ENCODE measurements at places on chromosomes 1 and 21.

DNA sequence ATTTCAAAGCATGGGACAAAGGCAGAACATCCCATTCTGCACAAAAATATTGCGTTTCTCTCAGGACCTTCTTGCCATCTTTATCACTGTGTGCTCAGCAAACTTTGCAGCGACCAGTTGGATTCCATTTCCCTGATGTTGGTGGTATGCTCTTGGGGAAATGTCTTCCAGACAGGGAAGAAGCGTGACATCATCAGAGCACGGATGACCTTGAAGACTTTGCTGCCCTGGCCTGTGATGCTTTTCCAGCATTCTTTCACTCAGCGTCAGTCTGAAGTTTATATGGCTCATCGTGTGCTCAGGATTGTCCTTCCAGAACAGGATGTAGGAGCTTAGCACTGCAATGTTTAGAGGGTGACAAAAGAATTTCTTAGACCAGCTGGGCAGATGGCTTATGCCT lies 131.4 kb upstream of the F3 start:
- DNase-seq = peak; percentile 83

GRCh38 chr1:34905098-34905459 lies 24.4 kb downstream of the DLGAP3 start:
- no peak for DNase-seq

DNA sequence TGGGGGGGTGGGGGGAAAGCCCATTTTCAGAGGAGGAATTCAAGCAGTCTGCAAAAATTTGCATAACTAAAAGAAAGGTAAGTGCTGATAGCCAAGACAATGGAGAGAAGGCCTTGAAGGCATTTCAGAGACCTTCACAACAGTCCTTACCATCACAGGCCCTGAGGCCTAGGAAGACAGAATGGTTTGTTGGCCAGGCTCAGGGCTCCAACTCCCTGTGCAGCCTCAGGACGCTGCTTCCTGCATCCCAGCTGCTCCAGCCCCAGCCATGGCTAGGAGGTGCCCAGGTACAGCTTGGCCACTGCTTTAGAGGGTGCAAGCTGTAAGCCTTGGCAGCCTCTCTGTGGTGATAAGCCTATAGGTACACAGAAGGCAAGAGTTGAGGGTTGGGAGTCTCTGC lies 571.6 kb downstream of the MATN1 start:
- no peak for DNase-seq

GRCh38 chr1:49323925-49324540 lies 547.3 kb upstream of the BEND5 start:
- DNase-seq = no peak

DNA sequence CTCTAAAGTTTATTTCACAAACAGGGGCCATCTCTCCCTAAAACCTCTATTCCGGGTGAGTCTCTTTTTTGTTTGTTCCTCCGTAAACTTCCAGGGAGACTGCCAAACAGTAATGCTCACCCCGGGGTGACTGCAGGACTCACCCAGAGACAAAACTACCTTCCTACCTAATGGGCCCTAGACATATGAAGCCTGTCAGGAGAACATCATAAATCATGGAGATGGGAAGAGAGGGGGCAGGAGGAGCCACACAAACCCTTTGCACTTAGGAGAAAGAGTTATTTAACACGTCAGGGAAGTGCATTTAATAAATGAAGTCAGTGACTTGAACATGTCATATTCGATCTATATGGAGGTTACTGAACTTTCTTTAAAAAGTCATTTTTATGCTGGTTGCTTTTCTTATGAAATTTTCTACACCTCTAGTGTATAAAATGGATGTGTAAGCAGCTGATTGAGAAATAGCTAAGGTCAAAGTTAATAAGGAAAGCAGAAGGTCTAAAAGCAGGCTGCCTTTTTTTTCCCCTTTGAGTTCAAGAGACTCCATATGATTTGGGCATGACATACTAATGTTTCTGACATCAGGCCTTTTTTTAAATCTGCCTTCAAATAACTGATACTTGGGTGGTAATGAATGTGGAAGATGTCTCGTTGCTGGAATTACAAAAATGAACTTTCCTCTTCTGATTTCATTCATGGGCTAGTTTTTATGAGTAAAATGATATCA lies 286.9 kb upstream of the USP25 start:
- DNase-seq = no peak

- no peak for DNase-seq
Observed at GRCh38 chr1:36411674-36412648, 14.3 kb upstream of the LSM10 start.

DNA sequence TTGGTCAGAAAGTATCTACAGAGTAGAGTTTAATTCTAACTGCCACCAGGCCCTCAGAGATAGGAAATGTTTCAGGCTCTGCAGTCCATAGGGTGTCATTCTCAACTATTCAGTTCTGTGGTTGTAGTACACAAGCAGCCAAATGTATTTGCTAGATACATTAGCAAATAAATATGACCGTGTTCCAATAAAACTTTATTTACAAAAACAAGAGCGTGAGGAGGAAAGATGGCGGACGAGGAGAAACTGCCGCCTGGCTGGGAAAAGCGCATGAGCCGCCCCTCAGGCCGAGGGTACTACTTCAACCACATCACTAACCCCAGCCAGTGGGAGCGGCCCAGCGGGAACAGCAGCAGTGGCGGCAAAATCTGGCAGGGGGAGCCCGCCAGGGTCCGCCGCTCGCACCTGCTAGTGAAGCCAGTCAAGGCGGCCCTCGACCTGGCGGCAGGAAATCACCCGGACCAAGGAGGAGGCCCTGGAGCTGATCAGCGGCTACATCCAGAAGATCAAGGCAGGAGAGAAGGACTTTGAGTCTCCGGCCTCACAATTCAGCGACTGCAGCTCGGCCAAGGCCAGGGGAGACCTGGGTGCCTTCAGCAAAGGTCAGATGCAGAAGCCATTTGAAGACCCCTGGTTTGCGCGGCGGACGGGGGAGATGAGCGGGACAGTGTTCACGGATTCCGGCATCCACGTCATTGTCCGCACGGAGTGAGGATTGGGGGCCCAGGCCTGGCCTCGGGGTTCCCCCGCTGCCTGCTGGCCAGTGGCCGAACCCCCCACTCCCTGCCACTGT lies 286.1 kb downstream of the LRRC40 start:
- no peak for DNase-seq

- no peak for DNase-seq
Observed at GRCh38 chr1:19567041-19567440, 77.1 kb upstream of the NBL1 start.

- DNase-seq = no peak
Observed at GRCh38 chr1:164648636-164649035, 89.7 kb downstream of the PBX1 start.

DNA sequence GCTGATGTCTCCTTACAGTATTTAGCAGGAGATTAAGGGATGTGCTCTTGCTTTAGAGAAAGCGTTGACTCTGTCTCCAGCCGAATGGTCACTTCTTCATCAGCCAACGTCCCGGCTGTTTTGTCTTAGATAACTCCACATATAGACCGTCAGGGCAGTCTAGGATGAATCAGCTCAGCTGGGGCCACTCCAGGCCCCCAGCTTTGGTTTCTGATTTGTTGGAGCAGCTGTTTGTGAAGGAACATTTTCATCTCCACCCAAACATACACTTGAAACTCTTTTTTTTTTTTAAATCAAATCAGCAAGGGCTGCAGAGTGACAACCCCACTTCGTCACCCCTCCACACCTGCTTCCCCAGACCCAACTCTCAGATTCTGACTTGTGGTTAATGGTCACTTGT lies 206.1 kb upstream of the GALNT2 start:
- DNase-seq = no peak

DNA sequence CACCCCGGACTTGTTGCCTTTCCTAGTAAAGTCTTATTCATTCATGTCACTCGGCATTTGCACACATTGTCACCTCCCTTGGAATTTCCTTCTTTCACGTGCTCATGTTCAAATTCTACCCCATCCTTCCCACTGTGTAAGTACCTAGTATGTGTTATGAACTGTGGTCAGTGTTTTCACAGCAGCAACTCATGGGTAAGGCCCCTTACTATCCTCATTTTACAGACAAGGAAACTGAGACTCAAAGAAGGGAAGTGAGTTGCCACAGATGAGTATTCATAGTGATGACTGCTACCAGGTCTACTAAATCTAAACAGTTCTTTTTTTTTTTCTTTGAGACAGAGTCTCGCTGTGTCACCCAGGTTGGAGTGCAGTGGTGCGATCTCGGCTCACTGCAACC lies 10.5 kb downstream of the CITED4 start:
- no peak for DNase-seq

- DNase-seq = no peak
Observed at GRCh38 chr1:153507926-153508583, 27.7 kb downstream of the S100A6 start.

DNA sequence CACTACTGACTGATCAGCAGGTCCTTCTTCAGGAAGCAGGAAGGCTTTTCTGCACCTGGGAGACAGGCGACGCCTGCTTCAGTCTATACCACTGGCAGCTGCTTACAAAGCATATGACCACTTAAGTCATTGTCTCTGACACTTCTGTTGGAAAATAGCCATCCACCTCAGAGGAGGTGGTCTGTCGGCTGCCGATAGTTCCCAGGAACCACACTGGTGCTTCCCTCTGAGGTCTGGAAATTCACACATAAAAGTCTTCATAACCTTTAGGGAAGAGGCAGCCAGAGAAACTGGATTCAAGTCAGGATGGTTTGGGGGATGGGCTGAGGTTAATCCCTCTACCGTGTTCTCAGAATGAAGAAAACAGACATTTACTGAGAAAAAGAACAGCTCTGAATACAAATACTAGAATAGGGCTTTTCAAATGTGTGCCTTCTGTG lies 15.6 kb upstream of the SRP9 start:
- DNase-seq = no peak

GRCh38 chr1:158813164-158813563 lies 18.0 kb upstream of the MNDA start:
- no peak for DNase-seq

GRCh38 chr1:200262326-200262965 lies 147.4 kb downstream of the ZNF281 start:
- DNase-seq = no peak

DNA sequence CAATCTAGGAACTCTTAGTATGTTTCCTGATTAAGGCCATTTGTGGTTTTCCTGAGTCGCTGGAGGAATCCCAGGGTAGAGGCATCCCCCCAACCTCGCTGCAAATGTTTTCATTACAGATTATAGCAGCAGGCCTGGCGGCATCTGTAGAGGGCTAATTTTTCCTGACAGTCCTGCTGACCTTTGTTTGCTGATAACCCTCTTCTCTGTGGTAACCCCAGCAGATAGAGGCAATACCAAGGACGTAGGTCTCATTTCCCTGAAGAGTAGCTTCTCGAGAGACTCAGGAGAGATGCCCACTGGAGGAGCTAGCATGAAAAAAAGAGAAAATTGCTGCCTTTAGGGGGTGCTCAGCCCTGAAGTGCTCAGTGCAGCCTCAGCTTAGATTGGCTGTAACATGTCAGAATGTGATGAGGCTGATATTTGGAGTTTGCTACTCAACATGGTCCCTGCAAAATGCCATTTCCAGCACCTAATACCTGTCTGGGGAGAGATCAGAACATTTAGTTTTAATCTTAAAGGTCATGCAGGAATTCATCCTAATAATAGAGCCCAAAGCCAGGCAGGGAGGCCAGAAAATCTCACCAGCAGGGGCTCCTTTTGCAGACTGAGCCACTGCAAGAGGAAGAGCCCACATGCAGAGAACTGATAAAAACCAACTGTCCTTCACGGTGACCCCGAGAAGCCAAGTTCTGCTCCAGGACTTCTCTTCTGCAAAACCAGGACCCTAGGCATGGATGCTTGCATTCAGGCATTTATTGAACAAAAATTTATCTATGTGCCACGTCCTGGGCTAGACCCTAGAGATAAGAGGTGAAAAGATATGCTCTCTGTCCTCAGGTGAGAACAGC lies 184.5 kb downstream of the KAZN start:
- DNase-seq = no peak

- no peak for DNase-seq
Observed at GRCh38 chr1:206581571-206581981, 30.7 kb downstream of the EIF2D start.

DNA sequence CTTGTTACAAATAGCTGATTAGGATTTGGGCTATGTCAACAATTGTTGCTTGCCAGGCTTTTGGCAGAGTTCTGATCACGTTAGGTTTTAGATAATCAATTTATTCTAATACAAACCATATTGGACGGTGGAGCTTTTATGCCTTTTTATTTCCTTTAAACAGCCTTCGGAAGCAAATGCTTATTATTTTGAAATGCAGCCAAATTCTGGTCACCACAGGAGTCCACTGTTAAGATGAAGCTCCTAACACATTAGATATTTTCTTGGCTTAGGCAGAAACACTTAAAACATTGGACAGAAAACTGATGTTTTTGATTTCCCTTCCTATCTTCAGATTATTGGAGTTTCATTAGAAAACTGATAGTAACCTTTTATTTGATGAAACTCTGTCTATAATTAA lies 82.9 kb downstream of the CENPF start:
- no peak for DNase-seq

DNA sequence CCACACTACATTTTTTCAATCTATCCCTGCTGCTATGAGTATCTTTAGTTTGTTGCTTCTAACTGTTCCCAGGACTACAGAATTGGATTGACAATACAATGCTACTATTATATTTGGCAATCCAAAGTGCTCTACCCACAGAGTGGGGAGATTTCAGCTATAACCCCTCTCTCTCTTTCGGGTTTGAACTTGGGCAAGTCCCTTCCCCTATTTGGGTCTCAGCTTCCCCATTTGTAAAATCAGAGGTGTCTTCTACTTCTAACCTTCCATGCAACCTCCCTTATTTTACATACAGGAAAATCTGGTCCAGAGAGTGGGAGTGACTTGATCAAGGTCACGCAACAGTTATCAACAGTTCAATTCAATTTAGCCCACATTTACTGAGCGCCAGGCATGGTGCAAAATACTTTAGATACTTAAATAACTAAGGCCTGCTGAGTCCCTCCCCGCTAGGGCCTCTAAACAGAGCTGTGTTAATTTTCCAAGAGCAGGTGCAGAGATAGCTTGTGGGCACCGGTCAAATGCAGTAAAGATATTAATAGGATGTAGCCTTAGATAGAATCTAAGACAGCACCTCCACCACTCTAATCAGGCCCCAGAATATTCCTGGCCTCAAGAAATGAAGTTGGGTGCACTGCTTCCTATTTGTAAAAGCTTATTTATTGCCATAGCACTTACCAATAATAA lies 9.4 kb upstream of the GPX7 start:
- no peak for DNase-seq

- DNase-seq = peak; percentile 92
Observed at GRCh38 chr1:200415789-200416593, 6.2 kb upstream of the ZNF281 start.

GRCh38 chr1:234217316-234217840 lies 155.9 kb upstream of the COA6 start:
- DNase-seq = no peak

DNA sequence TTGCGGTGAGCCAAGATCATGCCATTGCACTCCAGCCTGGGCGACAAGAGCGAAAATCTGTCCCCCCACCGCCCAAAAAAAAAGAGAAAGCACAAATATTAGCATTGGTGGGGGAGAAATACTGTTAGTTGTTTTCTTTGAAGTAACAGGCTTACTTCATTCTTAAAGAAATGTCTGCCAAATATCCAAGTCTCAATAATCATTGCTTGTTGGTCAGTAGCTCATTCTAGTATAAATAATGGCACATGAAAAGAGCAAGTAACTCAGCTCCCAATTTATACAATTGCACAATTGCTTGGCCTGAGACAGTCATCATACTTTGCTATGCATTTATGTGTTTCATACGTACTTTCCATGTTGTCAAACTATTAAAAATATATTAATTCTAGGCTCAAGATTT lies 499.2 kb upstream of the PLXNA2 start:
- DNase-seq = no peak

GRCh38 chr1:199553104-199553503 lies 474.4 kb upstream of the NR5A2 start:
- no peak for DNase-seq

All from non-pigmented ciliary epithelial cell (primary cell).